ENCODE measurements at places on chromosomes 11 and 22.

GRCh38 chr22:29882716-29883044 lies 294 bp upstream of the MTMR3 start:
- no peak for DNase-seq

- DNase-seq = no peak
Measured at GRCh38 chr11:65293909-65294381, 20.7 kb upstream of the CDC42EP2 start.

DNA sequence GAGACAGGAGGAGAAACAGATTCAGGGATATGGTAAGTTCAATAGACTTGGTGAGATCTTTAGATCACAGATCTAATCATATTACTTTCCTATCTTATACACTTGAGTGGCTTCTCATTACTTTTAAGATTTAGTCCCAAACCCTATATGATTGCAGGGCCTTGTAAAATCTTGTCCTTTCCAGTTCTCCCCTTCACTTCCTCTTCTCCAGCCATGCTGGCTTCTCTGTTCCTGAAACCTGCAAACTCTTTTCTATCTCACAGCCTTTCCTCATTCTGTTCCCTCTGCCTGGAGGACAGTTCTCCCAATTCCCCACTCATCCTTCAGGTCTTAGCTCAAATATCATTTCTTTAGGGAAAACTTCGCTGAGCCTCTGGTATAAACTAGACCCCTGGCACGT lies 65.9 kb upstream of the BIRC3 start:
- no peak for DNase-seq

DNA sequence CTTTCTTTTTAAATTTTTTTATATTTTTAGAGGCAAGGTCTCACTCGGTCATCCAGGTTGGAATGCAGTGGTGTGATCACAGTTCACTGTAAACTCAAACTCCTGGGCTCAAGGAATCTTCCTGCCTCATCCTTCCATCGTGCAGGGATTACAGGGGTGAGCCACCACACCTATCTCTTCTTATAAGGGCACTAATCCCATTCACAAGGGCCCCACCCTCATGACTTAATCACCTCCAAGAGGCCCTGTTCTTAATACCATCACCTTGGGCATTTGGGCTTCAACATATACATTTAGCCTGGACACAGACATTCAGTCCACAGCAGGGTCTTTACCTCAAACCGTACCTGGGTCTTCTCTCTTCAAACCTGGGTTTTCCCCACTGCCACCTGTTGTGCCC lies 4.5 kb upstream of the GTSE1 start:
- no peak for DNase-seq

- peak; percentile 90 for DNase-seq
Measured at GRCh38 chr11:44978274-44978960, 27.7 kb upstream of the TP53I11 start.

DNA sequence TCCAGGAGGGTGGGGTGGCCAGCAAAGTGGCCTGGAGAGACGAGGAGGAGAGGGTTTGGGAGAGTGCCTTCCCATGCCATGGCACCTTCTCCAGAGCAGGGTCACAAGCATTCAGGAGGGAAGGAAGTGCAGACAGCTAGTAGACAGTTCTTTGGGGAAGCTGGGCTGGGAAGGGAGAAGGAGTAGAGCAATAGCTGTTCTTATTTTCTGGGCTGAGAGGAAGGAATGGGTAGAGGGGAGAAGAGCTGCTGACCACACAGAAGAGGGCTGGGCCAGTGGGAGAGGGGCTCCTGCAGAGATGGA lies 14.8 kb upstream of the PICK1 start:
- DNase-seq = no peak

GRCh38 chr11:65424205-65425104 lies 1.9 kb downstream of the NEAT1 start:
- DNase-seq = no peak

DNA sequence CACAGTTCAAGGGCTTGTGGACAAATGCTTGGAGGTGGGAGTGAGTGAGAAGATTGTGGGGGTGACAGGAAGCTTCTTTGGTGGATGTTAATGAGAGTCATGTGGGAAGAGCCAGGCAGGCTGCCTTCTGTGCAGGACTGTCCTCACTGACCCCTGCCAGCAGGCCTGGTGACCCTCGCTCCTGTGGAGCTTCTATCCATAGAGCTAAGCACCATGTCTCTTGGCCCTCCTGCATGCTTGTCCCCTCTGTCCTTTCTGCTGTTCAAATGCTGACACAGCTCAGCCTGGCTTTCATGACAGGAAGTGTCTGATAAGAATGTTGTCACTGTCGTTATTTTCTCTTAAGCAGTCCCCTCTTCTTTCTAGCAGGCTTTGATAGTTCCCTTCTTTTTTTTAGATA lies 37.6 kb downstream of the NAT10 start:
- DNase-seq = no peak

GRCh38 chr11:117143390-117143789 lies 697 bp upstream of the PAFAH1B2 start:
- peak; percentile 85 for DNase-seq

DNA sequence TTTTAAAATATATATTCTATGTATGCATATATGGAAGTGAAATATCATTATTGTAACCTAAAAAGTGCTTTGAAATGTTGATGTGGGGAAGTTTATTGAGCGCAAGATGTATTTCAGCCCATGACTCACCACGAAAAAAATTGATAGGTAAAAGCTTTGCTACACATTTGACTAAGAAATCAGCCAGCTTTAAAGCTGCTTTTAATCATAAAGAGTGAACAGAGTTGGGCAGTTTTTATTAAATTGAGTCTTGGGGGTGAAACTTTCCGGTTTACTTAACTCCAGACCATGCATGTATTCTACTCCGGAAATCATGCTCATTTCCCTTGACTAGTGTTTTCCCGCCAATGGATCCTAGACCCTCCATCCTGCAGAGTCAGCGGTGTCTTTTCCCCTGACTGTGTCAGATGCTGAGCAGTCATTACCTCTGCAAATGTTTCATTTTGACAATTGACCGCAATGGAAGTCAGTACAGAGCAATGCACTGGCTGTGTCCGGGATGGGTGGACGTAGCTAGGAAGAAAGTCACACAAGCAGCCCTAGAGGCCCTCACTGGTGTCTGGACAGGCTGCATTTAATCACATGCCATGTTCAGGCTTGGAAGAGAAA lies 47.2 kb upstream of the MPEG1 start:
- DNase-seq = no peak

DNA sequence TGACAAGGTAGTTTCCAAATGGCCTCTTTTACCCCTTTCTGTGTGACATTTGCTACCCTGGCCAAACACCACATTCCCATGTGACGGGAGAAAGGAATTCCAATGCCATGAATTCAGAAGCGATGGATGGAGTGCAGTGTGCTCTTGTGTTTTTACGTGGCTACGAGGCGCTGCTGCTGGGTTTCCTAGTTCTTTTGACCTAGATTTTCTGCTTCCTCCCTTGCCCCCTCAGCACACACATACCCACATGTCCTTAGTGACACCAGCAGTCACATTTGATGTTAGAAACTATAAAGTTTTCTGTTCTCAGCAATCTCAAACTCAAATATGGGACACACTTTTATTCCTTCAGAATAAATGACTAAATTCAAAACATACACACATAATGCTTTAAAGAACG lies 7.8 kb upstream of the TMA7B start:
- no peak for DNase-seq

DNA sequence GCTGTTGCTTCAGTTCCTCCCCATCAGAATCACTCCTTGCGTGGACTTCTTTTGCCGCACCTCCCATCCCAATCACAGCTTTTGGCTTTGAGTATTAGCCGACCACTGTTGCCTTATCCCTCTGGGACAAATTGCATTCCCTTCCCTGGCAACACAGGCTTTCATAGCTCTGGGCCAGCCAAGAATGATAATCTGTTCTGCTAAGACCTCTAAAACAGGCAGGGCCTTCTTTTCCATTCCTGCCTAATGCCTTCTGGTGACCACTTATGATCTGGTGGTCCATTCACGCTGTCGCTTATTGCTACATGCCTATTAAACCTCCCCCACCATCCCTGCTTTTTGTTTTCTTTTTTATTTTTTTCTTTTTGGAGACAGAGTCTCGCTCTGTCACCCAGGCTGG lies 9.6 kb downstream of the SEC14L2 start:
- no peak for DNase-seq

DNA sequence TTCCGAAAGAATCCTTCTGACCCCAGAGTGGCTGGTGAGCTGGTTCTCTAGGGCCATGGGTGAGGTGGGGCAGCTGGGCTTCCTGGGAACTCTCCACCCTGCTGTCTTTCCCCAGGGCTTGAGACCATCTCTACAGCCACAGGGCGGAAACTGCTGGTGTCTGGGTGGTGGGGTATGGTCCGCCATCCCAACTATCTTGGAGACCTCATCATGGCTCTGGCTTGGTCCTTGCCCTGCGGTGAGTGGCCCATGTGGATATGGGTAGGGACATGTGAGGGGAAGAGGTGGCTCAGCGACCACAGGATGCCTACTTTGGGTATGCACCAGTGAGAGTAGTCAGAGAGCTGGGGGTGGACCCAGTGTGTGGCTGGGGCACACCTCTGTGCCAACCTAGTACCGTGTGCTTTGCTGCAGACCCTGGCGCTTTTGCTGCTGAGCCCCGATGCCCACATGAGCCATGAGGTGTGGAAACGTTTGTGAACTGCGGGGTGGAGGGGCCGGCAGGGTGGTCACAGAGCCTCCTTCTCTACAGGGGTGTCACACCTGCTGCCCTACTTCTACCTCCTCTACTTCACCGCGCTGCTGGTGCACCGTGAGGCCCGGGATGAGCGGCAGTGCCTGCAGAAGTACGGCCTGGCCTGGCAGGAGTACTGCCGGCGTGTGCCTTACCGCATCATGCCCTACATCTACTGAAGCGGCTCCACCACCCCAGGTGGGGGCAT lies 2.0 kb downstream of the ZNHIT2 start:
- no peak for DNase-seq

DNA sequence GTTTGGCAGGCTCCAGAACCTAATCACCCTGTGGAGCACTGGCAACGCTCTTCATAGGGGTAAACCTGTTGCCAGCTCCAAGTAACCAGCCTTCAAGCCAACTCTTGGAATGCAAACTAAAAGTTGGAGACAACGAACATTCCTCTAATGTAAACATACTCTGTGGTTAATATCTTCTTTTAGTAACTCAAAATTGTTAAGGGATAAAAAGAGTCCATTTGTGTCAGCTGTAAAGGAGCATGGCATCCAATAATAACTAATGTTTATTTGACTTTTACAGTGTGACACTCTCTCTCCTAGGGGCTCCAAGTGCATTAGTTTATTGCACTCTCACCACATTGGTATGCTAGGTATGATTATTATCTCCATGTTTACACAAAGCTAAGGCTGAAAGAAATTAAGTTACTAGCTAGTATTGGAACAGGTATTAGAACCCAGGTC lies 31.0 kb upstream of the AMOTL1 start:
- no peak for DNase-seq

GRCh38 chr11:65436412-65437032 lies 13.9 kb downstream of the NEAT1 start:
- DNase-seq = no peak

DNA sequence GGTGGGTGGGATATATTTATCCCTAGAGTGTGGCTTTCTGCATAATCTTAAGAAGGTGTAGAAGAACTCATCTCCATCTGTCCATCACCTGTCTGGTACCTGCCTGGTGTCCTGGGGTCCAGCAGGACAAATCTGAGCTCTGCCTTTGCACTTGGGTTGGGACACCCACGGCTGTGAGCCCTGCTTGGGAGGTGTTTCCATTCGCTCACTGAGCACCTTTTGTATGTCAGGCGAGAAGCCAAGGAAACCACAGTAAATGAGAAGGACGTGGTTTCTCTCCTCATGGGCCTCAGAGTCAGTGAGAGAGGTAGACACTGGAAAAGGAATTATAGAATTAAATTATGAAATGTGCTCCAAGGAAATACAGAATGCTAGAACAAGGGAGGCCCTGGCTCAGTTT lies 555.9 kb downstream of the MIAT start:
- no peak for DNase-seq

DNA sequence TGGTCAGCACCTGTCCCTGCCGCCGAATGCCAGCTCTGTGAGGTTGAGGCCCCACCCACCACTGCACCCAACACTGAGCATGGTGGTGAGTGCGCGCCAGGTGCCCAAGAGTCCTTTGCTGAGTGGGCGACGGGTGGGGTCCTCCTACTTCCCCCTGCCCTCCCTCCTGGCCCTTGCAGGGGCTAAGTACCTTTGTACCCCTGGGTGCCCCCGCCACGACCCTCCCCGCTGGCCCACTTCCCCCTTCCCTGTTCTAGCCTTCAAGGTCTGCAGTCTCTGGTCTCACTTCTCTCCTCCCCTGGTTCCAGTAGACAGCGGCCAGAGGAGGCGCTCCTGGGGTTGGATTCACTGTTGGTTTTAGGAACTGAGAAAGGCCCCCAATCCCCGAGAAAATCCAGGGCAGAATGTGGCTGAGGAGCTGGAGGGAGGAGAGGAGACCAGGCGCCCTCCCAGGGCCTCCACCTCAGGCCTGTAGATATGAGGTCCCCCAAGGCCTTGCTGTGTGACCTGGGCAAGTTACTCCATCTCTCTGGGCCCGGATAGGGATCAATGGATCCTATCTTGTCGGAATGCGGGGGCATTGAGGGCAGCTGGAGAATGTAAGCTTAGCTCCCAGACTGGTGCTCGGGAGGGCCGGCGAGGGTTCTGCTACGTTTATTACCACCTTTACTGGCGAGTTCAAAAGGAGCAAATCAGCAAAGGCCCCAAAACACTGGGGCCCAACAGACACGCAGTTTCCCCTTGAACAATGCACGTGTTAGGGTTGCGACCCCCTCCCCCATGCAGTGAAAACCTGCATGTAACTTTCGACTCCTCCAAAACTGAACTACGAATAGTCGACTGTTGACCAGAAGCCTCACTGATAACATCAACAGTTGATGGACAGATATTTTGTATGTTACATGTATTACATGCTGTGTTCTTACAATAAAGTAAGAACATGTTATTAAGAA lies 31.9 kb upstream of the SMIM38 start:
- no peak for DNase-seq

- no peak for DNase-seq
Measured at GRCh38 chr11:64875369-64876228, 2.8 kb downstream of the EHD1 start.

DNA sequence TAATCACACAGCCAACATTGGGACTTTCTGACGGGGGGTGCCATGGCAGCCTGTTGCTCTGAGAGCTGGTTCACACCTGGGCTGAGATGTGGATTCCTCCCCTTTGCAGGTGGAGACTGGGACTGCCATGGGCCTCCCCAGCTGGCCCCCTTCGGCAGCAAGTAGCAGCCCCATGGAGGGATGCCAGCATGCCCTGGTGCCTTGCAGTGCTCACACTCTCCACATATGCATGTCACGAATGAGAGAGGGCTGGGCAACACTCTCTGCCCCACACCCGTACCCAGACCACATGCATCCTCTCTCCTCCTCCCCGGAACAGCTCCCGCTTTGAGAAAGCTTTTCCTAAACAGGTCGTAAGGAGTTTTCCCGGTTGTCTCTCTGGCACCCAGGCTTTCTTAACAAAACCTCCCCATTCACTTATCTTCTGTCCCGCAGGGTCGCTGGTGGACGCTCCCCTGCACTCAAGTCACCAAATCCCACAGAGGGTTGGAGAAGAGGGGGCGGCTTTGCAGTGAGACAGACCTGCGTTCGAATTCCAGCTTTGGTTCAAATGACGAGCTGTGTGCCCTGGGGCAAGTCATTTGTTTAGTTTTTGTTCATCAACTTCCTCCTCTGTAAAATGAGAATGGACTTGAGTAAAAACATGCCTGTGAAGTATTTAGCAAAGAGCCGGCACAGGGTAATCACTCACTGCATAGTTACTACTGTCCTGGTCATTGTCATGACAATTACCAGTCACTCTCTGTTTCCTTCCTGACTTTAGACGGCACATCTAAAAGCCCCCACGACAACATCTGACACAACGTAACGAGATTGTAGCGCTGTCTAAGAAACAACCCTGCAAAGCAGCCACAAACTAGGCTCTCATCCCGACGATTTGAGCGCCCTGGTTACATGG lies 231.3 kb upstream of the B3GAT1 start:
- no peak for DNase-seq

GRCh38 chr22:30481711-30482110 lies 9.9 kb upstream of the SEC14L3 start:
- DNase-seq = no peak
